ENCODE measurements at places on chromosomes 4 and X.
A peak's percentile ranks its signal among the peaks of the same experiment; 100 is the strongest.

GRCh38 chr4:52904421-52904820 is 42.3 kb downstream of the RASL11B start:
- DNase-seq: no peak

GRCh38 chrX:137482136-137482535 is 83.8 kb upstream of the ZIC3 start:
- no peak for DNase-seq

- no peak for DNase-seq
These were observed 64.5 kb downstream of the FAM9B start for GRCh38 chrX:8969378-8969777.

DNA sequence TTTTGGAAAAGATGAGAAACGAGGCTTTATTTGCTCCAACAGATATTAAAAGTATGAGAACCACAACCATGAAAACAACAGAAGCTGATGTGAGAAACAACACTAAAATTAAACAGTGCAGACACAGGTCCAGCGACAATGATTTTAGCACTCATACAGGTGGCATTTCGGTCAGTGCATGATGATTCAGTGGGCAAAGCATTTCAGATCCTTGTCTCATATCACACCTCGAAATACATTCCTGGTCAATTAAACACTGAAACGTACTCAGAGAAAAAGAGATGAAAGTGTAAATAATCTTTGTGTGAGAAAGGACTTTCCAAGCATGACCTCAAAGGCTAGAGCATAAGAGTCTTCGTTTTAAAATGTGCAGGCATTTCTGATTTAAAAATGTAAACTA is 85.2 kb downstream of the ACOX3 start:
- DNase-seq: no peak

DNA sequence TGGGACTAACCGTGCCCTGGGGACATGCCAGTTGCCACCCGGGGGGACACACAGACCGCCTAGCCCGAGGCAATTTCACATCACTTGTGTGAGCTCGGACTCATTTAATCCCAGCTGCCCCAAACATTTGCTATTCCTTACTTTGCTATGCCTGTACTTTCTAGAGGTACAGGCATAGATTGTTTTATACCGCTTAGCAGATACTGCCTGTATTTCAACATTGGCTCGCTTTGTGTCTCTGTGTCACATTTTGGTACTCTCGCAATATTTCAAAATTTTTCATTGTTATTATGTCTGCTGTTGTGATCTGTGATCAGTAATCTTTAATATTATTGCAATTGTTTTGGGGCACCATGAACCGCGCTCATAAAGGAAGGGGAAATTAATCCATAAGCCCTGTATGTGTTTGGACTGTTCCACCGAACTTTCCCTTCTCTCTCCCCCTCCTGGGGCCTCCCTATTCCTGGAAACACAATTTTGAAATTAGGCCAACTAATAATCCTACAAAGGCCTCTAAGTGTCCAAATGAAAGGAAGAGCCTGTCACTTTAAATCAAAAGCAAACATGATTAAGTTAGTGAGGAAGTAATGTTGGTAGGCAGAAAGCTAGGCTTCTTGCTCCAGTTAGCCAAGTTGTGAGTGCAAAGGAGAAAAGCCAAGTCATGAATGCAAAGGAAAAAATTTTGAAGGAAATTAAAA is 568 bp upstream of the CASP6 start:
- no peak for DNase-seq

DNA sequence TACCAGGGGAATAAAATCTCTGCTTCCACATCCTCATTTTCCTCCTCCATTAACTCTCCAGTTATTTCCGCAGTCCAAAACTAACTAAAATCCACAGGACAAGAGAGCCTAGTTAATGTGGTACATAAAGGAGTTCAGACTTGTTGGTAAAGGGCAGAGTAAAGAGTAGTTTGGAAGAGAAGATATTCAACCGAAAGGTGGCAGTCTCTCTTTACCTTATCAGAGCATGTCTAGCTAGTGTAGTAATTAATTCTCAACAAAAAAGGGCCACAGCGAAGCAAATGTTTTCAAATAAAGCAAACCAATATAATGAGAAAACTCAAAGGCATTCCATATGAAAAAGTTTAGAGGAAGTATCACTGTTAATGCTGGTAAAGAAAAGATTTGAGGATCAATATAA is 286.5 kb downstream of the GLUD2 start:
- DNase-seq: no peak

DNA sequence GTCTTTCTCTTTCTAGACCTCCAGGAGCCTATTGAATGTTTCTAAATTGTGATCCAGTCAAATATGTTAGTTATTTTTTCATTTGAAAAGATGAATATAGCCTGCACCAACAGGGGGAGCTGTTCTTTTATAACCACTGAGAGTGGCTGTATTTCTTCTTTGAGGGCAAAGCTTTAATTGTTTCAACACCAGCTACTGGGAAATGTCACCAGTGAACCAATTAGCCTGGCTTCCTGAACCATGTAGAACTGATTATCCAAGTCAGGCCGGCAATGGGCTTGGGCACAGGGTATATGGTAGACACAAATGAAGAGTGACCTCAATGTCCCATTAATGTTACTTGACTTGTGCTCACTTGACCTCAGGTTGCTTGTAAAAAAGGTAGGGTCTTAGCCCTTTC is 4.8 kb upstream of the DAPP1 start:
- no peak for DNase-seq

DNA sequence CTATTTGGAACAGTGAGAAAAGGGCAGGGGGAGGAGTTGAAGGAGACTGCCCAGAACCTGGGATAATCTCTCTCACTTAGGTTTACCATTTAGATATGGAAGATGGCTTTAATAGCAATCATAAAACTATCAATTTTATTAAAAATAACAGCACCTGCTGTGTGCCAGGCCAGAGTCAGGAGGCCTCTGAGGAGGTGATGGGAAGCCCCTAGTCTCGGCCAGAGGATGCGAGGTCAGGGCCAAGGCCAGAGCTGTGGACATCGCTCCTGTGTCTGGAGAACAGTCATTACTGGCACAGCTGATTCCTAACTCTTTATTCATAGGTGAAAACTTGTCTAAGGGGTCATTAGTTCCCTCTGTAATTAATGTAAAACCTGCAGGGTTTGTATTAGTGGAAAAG is 4.2 kb upstream of the IQSEC2 start:
- DNase-seq: no peak

- DNase-seq: no peak
These were observed 31.3 kb downstream of the PHF8 start for GRCh38 chrX:54012830-54013500.

- DNase-seq: peak; percentile 43
These were observed at the start of gene ARHGAP10 for GRCh38 chr4:147731580-147732517. Gene ARHGAP10, plus strand, starts transcription at chr4:147732088. Its CDS starts 214 bp downstream, at chr4:147732302.
